Lower leg skin (tissue), 4 donors: ENCODE measurements at places on chromosomes 7 and 10.

- DNase-seq = no peak
These were observed 129.8 kb downstream of the GPR158 start for GRCh38 chr10:25304606-25305005.

GRCh38 chr10:89515031-89515841 lies 20.2 kb downstream of the SLC16A12 start:
- no peak for DNase-seq

- DNase-seq = no peak
These were observed 235.7 kb downstream of the EBF3 start for GRCh38 chr10:129728246-129728820.

- DNase-seq = no peak
These were observed 58.4 kb upstream of the WAPL start for GRCh38 chr10:86579883-86580520.

DNA sequence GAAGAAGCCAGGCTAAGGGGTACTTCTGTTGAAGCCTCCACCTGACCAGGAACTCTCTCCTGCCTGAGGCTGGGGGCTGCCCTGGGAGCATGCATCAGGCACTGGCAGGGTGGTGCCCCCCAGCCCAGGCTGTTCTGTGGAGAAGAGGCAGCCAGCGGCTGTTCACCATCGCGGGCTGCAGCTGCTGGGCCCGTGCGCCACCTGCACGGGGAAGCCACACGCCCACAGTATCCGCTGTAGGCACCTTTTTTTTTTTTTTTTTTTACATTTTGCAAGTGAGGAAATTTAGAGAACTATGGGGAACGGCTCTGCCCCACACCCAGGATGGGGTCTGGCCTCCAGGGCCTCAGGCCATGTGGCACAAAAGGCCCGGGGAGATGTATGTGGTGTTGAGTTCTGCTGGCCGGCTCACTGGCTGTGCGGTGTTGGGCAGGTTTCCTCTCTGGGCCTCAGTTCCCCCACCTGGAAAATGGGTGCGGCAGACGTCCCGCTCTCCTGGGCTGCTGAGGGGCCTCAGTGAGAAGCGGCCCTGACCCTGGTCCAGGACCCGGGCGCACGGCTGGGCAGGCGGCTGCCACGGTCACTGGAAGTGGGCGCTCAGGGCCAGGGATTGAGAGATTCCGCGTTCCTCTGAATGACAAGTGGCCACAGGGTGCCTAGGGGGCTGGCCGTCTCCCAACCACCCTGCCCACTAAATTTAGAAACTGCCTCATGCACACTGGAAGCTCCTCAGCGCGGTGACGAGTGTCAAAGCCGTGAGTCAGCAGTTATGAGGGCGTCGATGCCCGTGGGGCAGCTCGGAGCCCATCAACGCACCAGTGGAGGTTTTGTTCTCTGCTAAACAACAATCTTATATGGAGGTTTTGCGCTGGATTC lies 8.8 kb upstream of the INTS1 start:
- peak; percentile 94 for DNase-seq
